Right cardiac atrium (tissue), 5 donors: ENCODE measurements at places on chromosomes 5 and 9.
A peak's percentile ranks its signal among the peaks of the same experiment; 100 is the strongest.

GRCh38 chr5:152403046-152403445 lies 2.0 kb downstream of the NMUR2 start:
- DNase-seq: no peak

DNA sequence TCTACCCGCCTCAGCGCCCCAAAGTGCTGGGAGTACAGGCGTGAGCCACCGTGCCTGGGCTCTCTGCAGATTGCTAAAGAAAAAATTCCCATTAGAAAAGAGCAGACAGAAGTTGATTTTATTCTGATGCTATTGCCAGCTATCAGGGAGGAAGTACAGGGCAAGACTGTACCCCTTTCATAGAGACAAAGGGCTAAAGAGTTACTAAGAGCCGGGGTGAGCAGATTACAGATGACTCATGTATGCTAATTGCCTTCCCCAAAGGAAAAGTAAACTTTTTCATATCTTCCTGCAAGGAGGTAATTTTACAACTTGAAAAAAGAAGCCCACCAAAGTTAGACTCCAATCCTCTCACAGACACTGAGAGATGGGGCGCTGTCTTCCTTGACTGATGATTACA lies 42.3 kb upstream of the MCTP1 start:
- no peak for DNase-seq

DNA sequence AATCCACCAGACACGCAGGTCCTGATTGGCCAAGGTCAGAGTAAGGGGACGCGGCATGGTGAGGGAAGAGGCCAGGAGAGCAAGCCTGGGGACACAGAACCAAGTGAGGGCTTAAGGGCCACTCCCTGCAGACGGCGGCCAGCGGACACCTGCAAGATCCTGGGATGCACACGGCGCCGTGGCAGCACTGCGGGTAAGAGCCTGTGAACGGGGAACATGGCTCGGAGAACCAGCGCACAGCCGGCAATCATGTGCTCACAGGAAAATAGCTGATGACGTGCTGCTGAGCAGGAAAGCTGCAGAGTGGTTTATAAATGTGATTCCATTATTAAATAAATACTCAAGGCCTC lies 27.0 kb upstream of the NSMF start:
- DNase-seq: no peak

- DNase-seq: peak; percentile 55
These were observed 10.5 kb upstream of the IRF1 start for GRCh38 chr5:132500931-132501628.

GRCh38 chr9:137383784-137384756 lies 38.9 kb downstream of the EXD3 start:
- DNase-seq: peak; percentile 52

GRCh38 chr9:97640325-97640724 lies 6.7 kb downstream of the NCBP1 start:
- DNase-seq: no peak

DNA sequence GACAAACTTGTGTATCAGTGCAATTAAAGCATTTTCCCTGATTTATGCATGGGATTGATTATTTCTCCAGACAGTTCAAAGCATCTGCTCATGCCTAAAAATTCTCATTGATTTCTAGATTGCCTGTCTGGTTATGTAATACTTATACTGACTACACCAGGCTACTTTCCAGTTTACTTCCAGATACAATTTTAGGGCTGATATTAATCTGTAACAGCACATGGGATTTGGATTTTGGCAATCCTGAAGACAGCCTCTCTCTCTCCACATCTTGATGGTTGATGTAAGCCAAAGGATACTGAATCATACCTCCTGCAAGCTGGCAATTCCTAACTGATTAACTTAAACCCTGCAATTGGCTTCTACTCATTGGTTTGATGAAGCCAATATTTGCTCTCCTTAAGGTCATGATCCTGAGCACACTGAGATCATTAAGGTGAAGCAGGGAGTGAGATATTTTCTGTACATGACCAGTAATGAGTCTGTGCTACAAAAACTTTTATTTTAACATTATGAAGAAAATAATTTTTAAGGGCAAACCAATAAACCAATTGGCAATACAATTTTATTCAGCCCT lies 25.7 kb upstream of the FBXL7 start:
- DNase-seq: no peak

- DNase-seq: no peak
These were observed 167.8 kb downstream of the GABRB2 start for GRCh38 chr5:161378701-161379100.

GRCh38 chr5:139407517-139407916 lies 3.6 kb upstream of the SPATA24 start:
- DNase-seq: no peak

DNA sequence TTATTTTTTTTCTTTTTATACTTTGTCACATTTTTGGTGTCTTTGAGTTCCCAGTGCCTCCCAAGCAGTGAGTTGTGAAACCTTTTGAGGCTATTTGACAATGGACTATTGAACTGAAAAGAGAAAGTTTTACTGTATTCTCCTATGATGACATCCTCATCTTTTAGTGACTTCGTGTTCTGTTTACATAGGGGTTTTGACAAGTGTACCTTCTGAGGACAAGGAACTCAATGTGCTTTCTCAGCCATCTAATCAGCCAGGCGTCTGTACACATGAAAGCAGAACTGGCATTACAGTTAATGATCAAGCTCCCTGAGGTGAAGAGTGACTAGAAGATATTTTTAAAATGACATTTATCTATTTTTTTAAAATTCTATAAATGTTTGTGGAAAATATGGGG lies 175.5 kb downstream of the ANXA1 start:
- no peak for DNase-seq

DNA sequence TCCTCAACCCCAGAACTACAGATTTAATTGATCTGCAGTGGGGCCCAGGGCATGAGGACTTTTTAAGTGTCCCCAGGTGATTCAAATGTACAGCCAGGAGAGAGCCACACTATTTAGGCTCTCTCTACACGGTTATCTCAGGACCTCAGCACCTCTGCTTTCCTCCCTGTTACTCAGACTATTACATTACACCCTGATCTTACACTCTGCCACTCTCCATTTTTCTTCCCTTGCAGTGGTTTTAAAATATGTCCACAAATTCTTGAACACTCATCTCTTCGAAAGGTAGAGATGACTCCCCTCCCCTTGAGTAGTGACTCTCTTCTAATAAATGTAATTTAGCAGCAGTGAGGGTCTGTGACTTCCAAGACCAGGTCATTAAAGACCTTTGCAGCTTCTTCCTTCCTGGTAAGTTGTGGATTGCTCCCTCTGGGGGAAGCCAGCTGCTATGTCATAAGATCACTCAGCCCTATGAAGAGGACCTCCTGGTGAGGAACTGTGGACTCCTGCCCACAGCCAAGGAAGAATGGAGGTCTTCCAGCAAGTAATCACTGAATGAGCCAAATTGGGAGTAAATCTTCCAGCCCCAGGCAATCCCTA lies 87.5 kb upstream of the SSBP2 start:
- DNase-seq: no peak
